ENCODE measurements at places on chromosomes 3 and 15. TPM values are rescaled to one million over a fixed set of nuclear protein-coding genes. Genes with fewer than 3 reads are reported as not detected.
A peak's percentile ranks its signal among the peaks of the same experiment; 100 is the strongest.

Gene LRRC3B
- under 0.01 TPM for total RNA-seq

Gene CSPG4
- total RNA-seq: 386 TPM

Gene MST1R
- 1.7 TPM for total RNA-seq

GRCh38 chr3:165653130-165653778 is 184.0 kb downstream of the BCHE start:
- no peak overlapping the region for H3K27ac ChIP-seq
- H3K27me3 ChIP-seq: no peaks in the 10 kb centered on the region
- H3K4me3 ChIP-seq: no peak overlapping the region
- no peaks in the 10 kb centered on the region for H3K36me3 ChIP-seq
- no peak for DNase-seq

- H3K27ac ChIP-seq: no peak overlapping the region
- H3K36me3 ChIP-seq: no peaks in the 10 kb centered on the region
- H3K4me3 ChIP-seq: no peak overlapping the region
- peak; percentile 89 for DNase-seq
These were observed 118.2 kb downstream of the NSMCE3 start for GRCh38 chr15:29151484-29151857.

DNA sequence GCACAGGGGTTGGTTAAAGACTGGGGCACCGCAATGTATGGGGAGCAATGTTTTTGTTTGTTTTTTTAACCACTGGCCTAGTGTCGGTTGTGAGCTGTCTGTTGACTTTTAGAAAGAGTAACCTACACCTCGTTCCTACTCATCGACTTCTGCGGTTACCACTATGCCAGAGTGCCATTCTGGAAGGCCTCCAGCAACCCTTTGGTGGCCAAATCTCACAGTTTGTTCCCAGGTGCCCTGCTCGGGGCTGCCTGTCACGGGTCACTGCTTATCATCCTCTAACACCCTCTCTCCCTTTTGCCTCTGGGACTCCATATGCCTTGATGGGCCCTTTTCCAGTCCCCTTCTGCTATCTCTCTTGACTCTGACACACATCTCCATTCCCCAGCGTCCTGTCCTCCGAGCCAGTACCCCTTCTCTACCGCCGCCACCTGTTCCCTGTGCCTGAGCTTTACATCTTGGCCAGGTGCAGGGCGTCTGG is 290.4 kb upstream of the C2CD4B start:
- H3K36me3 ChIP-seq: no peaks in the 10 kb centered on the region
- H3K27me3 ChIP-seq: no peaks in the 10 kb centered on the region
- peaks cover 40% of the 10 kb centered on the region for H3K4me1 ChIP-seq
- H3K4me3 ChIP-seq: no peak overlapping the region

DNA sequence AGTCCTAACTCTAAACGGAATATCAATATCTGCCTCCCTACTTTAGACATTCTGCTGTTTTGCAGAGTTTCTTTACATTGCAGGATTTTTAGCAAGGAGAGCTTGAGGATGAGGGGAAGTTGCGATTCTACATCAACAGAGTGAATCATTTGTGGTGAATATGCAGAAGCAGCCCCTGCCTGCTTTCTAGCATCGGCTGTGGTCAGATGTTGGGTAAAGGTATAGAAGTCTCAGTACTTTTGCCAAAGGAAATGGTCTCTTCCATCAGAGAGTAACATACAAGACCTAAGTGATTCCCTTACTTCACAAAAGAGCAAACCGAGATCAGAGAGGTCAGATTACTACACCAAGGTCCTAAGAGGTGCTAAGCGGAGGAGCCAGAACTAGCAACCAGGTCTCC is 15.2 kb downstream of the ST3GAL6 start:
- H3K4me1 ChIP-seq: peaks cover 23% of the 10 kb centered on the region
- H3K27me3 ChIP-seq: no peaks in the 10 kb centered on the region
- no peak overlapping the region for H3K4me3 ChIP-seq
- no peaks in the 10 kb centered on the region for H3K36me3 ChIP-seq

DNA sequence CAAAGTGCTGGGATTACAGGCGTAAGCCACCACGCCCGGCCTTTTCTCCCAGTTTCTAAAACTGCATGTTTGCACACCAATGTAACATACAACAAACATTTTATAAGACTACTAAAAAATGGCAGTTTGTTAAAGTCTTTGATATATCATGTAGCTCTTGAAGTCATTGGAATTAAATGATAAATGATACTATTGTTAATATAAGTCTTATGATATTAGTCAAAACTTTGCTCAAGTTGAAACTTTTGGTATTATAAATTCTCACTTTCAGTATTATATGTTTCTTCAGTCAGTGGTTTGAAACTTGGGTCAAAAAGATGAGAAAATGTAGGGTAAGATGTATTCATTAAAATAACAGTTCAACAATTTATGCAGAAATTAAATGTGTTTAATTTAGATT is 117.6 kb upstream of the TBL1XR1 start:
- no peaks in the 10 kb centered on the region for H3K36me3 ChIP-seq
- no peak overlapping the region for H3K27ac ChIP-seq
- DNase-seq: no peak
- H3K4me1 ChIP-seq: no peaks in the 10 kb centered on the region
- no peaks in the 10 kb centered on the region for H3K27me3 ChIP-seq
- H3K4me3 ChIP-seq: no peak overlapping the region

DNA sequence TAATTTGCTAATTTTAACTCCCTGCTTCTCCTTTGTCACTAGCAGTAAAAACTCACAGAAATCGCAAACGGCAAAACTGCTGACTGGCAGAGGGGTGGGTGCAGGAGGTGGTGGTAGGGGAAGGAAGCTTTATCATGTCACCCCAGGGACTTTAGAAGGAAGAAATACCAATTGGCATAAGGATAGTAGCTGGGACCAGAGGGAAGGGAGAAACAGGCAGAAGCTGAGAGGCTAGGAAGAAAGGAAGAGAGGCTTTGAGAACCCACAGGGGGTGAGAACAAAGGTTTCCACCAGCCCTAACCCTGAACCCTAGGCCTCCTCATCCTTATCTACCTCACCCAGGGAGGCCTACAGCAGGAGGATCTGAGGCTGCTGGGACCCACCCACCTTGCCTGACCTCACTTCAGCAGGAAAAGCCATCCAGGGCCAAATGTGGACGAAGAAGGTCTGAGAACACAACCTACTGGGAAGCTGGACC is 10.7 kb downstream of the ITGB5 start:
- no peaks in the 10 kb centered on the region for H3K27me3 ChIP-seq
- peaks cover 12% of the 10 kb centered on the region for H3K36me3 ChIP-seq
- DNase-seq: no peak
- H3K4me1 ChIP-seq: peaks cover 35% of the 10 kb centered on the region

GRCh38 chr3:184636741-184637316 is 75.0 kb downstream of the MAGEF1 start:
- H3K27ac ChIP-seq: no peak overlapping the region
- no peaks in the 10 kb centered on the region for H3K27me3 ChIP-seq
- H3K4me3 ChIP-seq: no peak overlapping the region
- DNase-seq: no peak
- H3K36me3 ChIP-seq: no peaks in the 10 kb centered on the region

DNA sequence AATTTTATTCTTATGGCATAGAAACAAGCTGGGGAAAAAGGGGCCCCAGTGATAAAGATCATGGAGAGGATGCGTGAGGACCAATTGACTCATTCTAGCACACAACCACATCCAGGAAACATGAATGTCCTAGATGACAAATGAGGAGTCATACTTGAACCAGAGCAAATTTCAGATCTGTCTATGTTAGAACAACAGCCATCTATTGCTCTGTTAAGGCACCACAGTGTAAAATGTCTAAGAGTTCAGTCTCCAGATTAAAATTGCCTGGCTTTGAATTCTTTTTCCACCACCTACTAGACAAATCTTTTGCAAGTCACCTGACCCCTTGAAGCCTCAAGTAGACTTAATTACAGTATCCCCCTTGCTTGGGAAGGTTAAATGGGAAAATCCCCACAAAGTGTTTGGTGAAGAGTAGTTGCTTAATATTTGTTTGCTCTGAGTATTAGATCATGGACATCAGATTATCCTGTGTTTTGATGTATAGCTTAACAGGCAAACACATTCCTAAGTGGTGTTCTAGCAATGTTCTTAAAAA is 258.7 kb upstream of the TGFBR2 start:
- H3K4me3 ChIP-seq: no peak overlapping the region
- DNase-seq: no peak
- H3K27ac ChIP-seq: no peak overlapping the region
- no peaks in the 10 kb centered on the region for H3K36me3 ChIP-seq
- H3K27me3 ChIP-seq: no peaks in the 10 kb centered on the region

GRCh38 chr15:93070132-93070531 is 18.9 kb downstream of the RGMA start:
- H3K4me1 ChIP-seq: peaks cover 77% of the 10 kb centered on the region
- peaks cover 9% of the 10 kb centered on the region for H3K36me3 ChIP-seq
- H3K4me3 ChIP-seq: peak overlapping the region; percentile 83
- no peaks in the 10 kb centered on the region for H3K27me3 ChIP-seq
- DNase-seq: no peak

- no peak overlapping the region for H3K27ac ChIP-seq
- H3K4me3 ChIP-seq: no peak overlapping the region
- H3K27me3 ChIP-seq: no peaks in the 10 kb centered on the region
- no peaks in the 10 kb centered on the region for H3K36me3 ChIP-seq
- peaks cover 4% of the 10 kb centered on the region for H3K4me1 ChIP-seq
- DNase-seq: no peak
These were observed 20.6 kb upstream of the HHATL start for GRCh38 chr3:42723219-42723618.

DNA sequence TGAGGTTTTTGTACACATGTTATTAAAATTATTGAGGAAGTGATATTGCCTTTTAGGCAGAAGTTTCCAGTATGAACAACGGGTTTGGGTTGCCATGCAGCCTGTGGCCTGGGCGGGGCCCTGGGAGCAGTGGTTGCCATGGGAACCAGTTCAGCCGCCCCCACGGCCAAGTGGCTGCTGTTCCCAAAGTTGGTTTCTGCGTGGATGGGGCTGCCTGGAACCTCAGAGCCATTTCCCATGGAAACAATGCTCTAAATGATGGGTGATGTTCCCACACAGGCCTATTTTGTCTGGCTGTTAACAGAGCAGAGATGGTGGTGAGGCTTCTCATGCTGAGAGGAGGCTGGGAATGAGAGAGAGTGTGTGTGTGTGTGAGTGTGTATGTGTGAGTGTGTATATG is 19.5 kb downstream of the MRAS start:
- no peak overlapping the region for H3K27ac ChIP-seq
- no peak overlapping the region for H3K4me3 ChIP-seq
- peaks cover 42% of the 10 kb centered on the region for H3K4me1 ChIP-seq
- no peak for DNase-seq
- H3K36me3 ChIP-seq: peaks cover 4% of the 10 kb centered on the region
- H3K27me3 ChIP-seq: no peaks in the 10 kb centered on the region

GRCh38 chr15:78103406-78104118 is 11.2 kb downstream of the SH2D7 start:
- H3K4me3 ChIP-seq: no peak overlapping the region
- H3K27me3 ChIP-seq: no peaks in the 10 kb centered on the region
- H3K4me1 ChIP-seq: no peaks in the 10 kb centered on the region
- H3K36me3 ChIP-seq: no peaks in the 10 kb centered on the region

DNA sequence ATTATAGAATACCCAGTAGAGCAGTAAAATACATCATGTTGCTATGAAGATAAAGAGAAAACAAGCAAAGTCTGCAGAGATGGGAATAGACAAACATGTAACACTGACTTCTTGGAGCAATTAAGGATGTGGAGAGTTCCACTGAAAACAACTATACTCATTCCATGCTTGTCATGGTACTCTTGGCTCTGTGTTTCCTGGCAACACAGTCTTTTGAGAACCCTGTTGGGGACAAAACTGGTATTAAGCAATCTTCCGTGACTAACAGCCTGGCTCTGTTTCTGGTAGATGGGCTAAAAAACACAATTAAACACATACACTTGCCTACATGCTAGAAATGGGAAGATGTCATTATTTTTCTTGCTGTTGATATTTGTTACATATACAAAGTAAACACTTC is 1212.3 kb upstream of the GBE1 start:
- no peak for DNase-seq
- H3K36me3 ChIP-seq: no peaks in the 10 kb centered on the region
- H3K4me1 ChIP-seq: no peaks in the 10 kb centered on the region
- H3K4me3 ChIP-seq: no peak overlapping the region

- DNase-seq: no peak
- no peak overlapping the region for H3K4me3 ChIP-seq
- no peaks in the 10 kb centered on the region for H3K36me3 ChIP-seq
- H3K4me1 ChIP-seq: peaks cover 4% of the 10 kb centered on the region
These were observed 11.2 kb upstream of the ADAMTS7 start for GRCh38 chr15:78822514-78822913.

DNA sequence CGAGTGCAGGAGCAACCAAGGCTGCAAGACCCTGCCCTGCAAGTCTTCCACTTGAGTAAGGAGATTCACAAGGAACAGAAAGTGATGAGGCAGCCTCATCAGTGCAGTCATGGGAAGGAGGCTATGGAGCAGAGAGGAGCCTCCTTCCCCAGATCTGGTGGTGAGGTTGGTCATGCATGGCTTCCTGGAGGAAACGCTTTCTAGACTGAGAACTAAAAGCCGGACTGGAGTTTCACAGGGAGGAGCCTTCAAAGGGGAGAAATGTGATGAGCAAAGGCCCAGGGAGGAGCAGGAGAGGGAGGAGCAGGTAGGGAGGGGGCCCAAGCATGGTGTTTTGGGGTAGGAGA is 139.9 kb downstream of the SRGAP3 start:
- DNase-seq: no peak
- H3K27me3 ChIP-seq: no peaks in the 10 kb centered on the region
- H3K4me3 ChIP-seq: no peak overlapping the region
- peaks cover 19% of the 10 kb centered on the region for H3K4me1 ChIP-seq
- H3K36me3 ChIP-seq: peaks cover 2% of the 10 kb centered on the region

DNA sequence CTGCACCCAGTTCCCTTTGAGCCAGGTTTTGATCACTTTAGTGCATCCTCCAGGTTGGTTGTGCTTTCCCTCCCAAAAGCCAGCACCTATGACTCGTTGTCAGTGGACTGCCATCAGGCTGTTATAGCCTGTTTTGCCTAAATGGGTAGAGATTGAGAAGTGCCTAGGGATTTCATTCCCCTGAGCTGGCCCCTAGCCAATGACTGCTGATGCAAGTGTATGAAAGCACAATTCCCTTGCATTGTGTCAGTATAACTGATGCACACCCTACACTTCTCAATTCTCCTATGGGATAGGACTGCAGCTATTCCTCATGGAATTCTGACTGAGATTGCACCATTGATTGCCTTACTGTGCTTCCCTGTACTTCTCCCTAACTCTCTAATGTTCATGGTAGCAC is 102.1 kb upstream of the ARPP21 start:
- no peaks in the 10 kb centered on the region for H3K36me3 ChIP-seq
- H3K27ac ChIP-seq: no peak overlapping the region
- no peaks in the 10 kb centered on the region for H3K4me1 ChIP-seq

DNA sequence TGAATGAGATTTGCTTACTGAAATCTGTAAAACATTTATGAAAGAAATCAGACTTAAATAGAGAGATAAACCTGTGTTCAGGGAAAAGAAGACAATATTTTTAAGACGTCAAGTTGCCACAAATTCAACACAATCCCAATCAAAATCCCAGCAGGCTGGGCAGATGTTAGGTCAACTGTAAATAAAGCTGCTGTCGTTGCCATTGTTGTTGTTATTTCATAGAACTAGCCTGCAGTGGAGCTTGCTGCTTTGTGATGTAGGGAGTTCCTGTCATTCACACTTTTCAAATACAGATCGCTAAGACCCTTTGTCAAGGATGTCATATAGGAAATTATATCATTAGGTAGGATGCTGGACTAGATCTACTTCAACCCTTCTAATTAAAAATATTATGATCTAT is 123.1 kb downstream of the NEO1 start:
- DNase-seq: no peak
- H3K4me3 ChIP-seq: no peak overlapping the region
- no peaks in the 10 kb centered on the region for H3K4me1 ChIP-seq
- no peaks in the 10 kb centered on the region for H3K27me3 ChIP-seq
